H9 (cell line): ENCODE measurements at places on chromosomes 12 and 14. TPM values are rescaled to one million over a fixed set of nuclear protein-coding genes. Genes with fewer than 3 reads are reported as not detected.

DNA sequence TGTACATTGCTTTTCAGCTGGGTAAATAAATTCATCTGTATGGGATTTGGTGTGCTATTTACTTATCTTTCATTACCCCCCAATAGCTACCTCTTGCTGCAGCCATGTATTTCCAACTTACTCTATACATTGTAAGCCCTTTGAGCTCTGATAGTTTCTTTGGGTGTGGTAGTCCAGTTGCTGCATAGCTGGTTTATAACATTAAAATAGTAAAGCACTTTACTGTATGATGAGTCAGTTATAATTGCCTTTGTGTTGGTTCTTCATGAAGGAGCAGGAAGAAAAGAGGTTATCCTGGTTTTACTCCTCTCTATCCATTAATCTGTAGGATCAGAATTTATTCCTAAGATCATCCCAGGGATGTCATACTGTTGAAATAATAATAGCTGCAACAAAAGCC, 15.7 kb downstream of the TBC1D30 start:
- no peak overlapping the region for H3K4me3 ChIP-seq
- no peaks in the 10 kb centered on the region for H3K4me1 ChIP-seq
- no peaks in the 10 kb centered on the region for H3K27me3 ChIP-seq
- H3K27ac ChIP-seq: no peak overlapping the region

GRCh38 chr14:64639340-64639821, 64.8 kb upstream of the PLEKHG3 start:
- H3K27ac ChIP-seq: peak overlapping the region; percentile 30
- no peaks in the 10 kb centered on the region for H3K27me3 ChIP-seq
- H3K4me3 ChIP-seq: no peak overlapping the region
- peaks cover 8% of the 10 kb centered on the region; the same call in 2 of the 3 replicates for H3K36me3 ChIP-seq
- no peak for DNase-seq
- peaks cover 4% of the 10 kb centered on the region; the same call in 1 of the 2 replicates for H3K4me1 ChIP-seq

- H3K4me1 ChIP-seq: no peaks in the 10 kb centered on the region
- H3K27me3 ChIP-seq: no peaks in the 10 kb centered on the region
- no peaks in the 10 kb centered on the region for H3K36me3 ChIP-seq
- H3K27ac ChIP-seq: no peak overlapping the region
- no peak for DNase-seq
Measured at GRCh38 chr12:87233671-87234070, 795.5 kb downstream of the C12orf50 start.

Gene SLC6A15
- total RNA-seq: 12.9 and 16.7 TPM in 2 replicates

Gene MMP17
- total RNA-seq: 14.8 and 16.0 TPM in 2 replicates
